Posterior vena cava (tissue), 2 donors: ENCODE measurements at places on chromosomes 7 and 10. TPM values are rescaled to one million over a fixed set of nuclear protein-coding genes. Genes with fewer than 3 reads are reported as not detected.
A peak's percentile ranks its signal among the peaks of the same experiment; 100 is the strongest.

DNA sequence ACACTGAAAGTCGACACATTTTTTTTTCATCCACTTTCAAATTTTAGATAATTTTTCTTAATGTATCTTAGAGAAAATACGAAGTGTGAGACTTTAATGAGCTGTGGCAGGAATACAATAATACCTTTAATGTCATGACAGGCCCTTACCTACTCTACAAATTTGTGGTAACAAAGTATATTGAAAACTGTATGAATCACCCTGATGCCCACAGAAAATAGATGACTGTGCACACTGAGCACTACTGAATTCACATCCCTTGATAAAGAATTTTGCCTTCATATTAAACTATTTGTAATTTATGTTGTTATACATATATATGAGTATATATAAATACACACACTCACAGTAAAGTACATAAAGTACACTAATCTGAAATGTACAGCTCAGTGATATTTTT lies 51.7 kb downstream of the AKR1D1 start:
- DNase-seq: no peak

The GPRIN2 gene
- not detected for total RNA-seq

DNA sequence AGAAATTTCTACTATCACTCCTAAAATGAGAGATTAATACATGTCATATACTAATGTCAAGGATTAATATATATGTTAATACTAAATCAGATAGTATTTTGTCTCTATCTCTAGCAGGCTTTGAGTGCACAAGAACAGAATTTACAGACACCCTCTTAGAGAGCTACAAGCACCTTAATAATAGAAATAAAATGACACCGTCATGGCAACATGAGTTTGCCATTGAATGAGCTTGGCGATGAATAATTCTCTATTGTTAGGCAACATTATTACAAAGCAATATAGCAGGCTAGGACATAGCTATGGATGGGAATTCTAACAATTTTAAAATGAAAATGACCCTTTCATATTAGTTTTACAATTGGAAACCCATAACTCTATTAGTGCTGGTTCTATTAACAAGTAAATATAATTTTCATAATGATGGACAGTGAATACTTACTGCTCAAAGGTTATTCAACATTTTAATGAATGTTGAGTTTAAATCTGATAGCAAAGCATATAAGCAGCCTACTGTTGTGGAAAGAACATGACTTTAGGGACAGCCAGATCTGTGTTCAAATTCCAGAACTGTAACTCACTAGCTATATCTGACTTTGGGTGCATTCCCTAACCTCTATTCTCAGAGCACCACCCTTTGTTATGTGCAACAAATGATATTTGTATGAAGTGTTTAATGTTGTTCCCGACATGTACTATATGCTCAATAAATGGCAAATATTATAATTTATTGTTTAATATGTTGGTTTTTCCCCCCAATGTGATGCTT lies 184.5 kb upstream of the DKK1 start:
- no peak for DNase-seq

DNA sequence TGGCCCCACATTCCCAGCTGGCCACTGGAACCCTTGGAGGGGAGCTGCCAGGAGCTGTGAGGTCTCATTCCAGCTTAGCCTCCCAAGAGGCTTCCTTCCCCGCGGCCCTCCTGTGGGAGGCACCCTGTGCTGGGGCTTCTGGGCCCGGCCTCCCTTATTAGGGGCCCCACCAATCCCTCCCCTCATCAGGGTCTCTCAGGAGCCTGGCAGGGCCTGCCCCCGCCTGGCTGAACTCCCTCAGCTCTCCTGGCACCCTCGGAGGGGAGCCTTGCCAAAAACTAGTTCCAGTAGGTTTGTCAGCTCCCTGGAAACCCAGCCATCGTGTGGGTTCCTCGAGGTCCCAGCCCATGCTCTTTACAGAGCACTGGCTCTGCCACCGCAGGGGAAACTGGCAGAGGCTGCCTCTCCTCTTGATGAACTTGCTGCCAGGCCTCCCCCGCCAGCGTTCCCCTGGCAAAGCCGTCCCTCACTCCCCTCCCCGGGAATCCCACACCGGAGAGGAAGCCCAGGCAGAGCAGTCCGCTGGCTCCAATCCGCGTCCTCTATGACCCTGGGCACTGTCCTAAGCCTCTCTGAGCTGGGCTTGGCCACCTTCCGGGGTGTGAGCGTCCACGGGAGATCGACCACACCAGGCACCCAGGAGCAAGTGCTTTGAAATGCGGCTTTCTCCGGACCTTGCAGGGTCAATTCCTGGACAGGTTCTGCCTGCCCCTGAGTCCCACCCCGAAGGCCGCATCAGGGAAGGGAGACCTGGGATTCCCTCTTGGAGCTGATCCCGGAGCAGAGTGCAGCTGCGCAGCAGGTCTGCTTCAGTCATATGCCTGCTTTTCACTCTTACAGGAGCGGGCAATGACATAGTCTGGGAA lies 139.8 kb downstream of the ARHGAP22 start:
- DNase-seq: peak; percentile 79

The LAMB4 gene
- 0.37 TPM for total RNA-seq
